ENCODE measurements at places on chromosomes 16 and 17. TPM values are rescaled to one million over a fixed set of nuclear protein-coding genes. Genes with fewer than 3 reads are reported as not detected.

Gene HS3ST2
- total RNA-seq = 1.2 TPM

Gene JPH3
- total RNA-seq = 0.03 TPM

Gene PPP1R9B
- 34.7 TPM for total RNA-seq

Gene UTS2R
- total RNA-seq = not detected

Gene SNAI3
- 0.88 TPM for total RNA-seq

Gene SLC16A6
- not detected for total RNA-seq

Gene HEATR9
- total RNA-seq = not detected

Gene SLC6A2
- total RNA-seq = not detected

Gene DGKE
- 0.12 TPM for total RNA-seq

Gene ZG16B
- total RNA-seq = 0.93 TPM

Gene TLCD2
- total RNA-seq = 0.20 TPM

Gene KRT16
- not detected for total RNA-seq

All from Caki2 (cell line).